ENCODE measurements at places on chromosomes 5 and 9. TPM values are rescaled to one million over a fixed set of nuclear protein-coding genes. Genes with fewer than 3 reads are reported as not detected.

MLLT3 gene
- total RNA-seq: 25.5 TPM

- no peak overlapping the region for H3K27ac ChIP-seq
- no peak overlapping the region for H3K4me3 ChIP-seq
- no peaks in the 10 kb centered on the region for H3K4me1 ChIP-seq
- peaks cover 83% of the 10 kb centered on the region for H3K36me3 ChIP-seq
- no peaks in the 10 kb centered on the region for H3K27me3 ChIP-seq
Observed at GRCh38 chr5:150044329-150044681, 42.0 kb downstream of the CSF1R start.

GRCh38 chr5:72108202-72109061 is 1.2 kb downstream of the MAP1B start:
- DNase-seq: peak; percentile 39
- H3K4me3 ChIP-seq: no peak overlapping the region
- no peak overlapping the region for H3K27ac ChIP-seq
- H3K36me3 ChIP-seq: no peaks in the 10 kb centered on the region
- peaks cover 24% of the 10 kb centered on the region for H3K4me1 ChIP-seq
- peaks cover 4% of the 10 kb centered on the region for H3K27me3 ChIP-seq

DNA sequence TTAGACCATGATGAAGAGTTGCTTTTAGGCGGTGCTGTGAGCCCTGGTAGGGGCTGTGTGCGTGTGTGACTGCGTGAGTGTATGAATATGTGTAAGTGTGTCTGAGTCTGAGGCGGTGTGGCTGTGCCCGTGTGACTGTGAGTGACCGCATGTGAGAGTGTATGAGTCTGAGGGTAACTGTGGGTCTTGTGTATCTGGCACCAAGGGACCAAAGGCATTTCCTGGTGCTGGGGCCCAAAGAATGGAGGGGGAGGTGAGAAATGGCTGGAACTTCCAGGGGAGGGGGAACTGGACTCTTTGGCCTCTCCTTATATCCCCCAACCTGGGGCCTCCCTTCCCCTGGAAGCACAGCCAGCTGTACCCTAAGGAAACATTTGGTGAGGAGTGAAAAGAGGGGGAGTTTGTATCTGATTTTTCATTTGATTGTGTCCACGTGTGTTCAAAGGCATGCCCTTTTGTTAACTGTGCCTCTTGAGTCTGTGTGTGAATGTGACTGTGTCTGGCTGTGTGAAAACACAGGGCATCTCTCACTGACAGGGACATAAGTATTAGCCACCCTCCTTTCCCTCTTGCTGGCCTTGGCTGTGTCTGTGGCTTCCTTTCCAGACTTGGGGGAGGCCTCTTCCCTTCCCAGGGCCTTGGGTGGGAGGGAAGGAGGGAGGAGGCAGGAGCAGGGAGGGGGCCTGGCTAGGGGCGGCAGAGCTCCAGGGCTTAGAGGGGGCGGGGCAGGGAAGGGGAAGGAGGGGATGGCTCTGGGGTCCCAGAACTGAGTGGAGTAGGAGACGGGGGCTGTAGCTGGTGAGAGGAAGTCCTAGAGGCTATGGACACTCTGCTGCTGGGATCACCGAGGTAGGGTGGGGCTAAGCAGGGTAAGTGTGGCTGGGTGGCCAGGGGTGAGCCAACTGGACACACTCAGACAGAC is 1.4 kb downstream of the IL11RA start:
- DNase-seq: no peak
- H3K4me3 ChIP-seq: no peak overlapping the region
- H3K27ac ChIP-seq: peak overlapping the region; percentile 8
- H3K36me3 ChIP-seq: peaks cover 14% of the 10 kb centered on the region
- peaks cover 57% of the 10 kb centered on the region for H3K4me1 ChIP-seq
- H3K27me3 ChIP-seq: no peaks in the 10 kb centered on the region

DNA sequence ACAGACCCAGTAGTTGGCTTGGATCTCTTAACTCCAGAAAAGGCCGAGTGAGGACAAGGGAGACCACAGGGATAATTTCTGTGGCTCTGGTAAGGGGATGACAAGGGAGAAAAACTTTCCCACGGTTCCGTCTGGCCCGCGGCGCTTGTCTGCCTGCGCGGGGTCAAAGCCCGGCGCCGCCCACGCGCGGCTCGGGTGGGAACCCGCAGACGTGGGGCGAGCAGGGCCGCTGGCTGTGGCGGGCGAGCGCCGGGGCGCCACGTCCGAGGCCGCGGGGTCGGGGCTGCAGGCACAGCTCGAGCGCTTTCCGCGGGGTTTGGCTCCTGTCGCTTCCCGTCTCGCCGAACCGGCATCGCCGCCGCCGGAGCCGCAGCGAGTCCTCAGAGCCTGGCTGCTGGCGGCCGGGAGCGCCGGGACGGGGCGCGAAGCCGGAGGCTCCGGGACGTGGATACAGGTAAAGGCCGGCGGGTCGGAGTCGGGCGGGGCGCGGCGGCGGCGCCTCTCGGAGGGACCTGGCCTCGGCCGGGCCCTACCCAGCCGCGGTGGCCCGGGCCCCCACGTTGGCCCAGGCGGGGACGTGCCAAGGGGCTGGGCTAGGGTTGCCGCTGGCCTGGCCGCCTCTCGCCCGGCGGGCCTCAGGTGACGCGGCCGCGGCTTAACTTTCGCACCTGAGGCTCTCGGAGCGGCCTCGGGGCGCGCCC is at the start of gene RNF180:
RNF180 (plus strand) TSS at position 344 of the 701 bp plus-strand sequence. CDS start 34,965 bp downstream, outside the sequence.
- no peaks in the 10 kb centered on the region for H3K27me3 ChIP-seq
- H3K27ac ChIP-seq: peak within 1 kb of the TSS; percentile 61
- H3K36me3 ChIP-seq: no peaks in the 10 kb centered on the region

- no peak overlapping the region for H3K4me3 ChIP-seq
- H3K27ac ChIP-seq: no peak overlapping the region
- H3K36me3 ChIP-seq: no peaks in the 10 kb centered on the region
- H3K27me3 ChIP-seq: no peaks in the 10 kb centered on the region
- no peaks in the 10 kb centered on the region for H3K4me1 ChIP-seq
Observed at GRCh38 chr9:83342731-83343130, 195.5 kb downstream of the FRMD3 start.

DND1 gene
- total RNA-seq: 0.92 TPM

MYOT gene
- total RNA-seq: 1.3 TPM

DNA sequence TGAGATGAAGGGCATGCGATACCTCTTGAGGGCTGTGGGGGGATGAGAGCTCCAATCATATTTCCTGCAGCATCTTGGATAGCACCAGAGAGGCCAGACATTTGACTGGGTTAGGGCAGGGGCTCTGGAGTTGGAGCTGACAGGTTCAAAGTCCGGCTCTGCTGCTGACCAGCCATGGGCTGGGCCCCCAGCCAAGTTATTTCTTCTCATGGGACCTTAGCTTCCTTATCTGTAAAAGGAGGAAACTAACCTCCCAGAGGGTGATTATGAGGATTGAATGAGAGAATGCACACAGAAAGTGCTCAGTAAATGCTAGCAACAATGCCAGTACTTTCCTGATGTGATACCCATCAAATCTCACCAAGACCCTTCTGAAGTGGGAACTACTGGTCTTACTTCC is 65.2 kb upstream of the SLC25A51 start:
- H3K36me3 ChIP-seq: peaks cover 17% of the 10 kb centered on the region
- H3K27me3 ChIP-seq: no peaks in the 10 kb centered on the region
- peak; percentile 58 for DNase-seq

PTGS1 gene
- total RNA-seq: 5.3 TPM

- H3K27ac ChIP-seq: no peak overlapping the region
- peaks cover 4% of the 10 kb centered on the region for H3K4me1 ChIP-seq
- H3K36me3 ChIP-seq: no peaks in the 10 kb centered on the region
- H3K4me3 ChIP-seq: no peak overlapping the region
Observed at GRCh38 chr5:173872957-173873305, 15.2 kb upstream of the CPEB4 start.

- H3K27me3 ChIP-seq: no peaks in the 10 kb centered on the region
- H3K27ac ChIP-seq: no peak overlapping the region
- peaks cover 43% of the 10 kb centered on the region for H3K4me1 ChIP-seq
- H3K36me3 ChIP-seq: no peaks in the 10 kb centered on the region
- no peak for DNase-seq
- H3K4me3 ChIP-seq: no peak overlapping the region
Observed at GRCh38 chr5:96114736-96115135, 153.1 kb upstream of the ELL2 start.

GRCh38 chr9:21121595-21122251 is 19.9 kb downstream of the IFNW1 start:
- DNase-seq: no peak
- H3K4me1 ChIP-seq: no peaks in the 10 kb centered on the region
- no peak overlapping the region for H3K4me3 ChIP-seq

IL4 gene
- total RNA-seq: not detected

GABBR2 gene
- 0.08 TPM for total RNA-seq

DNA sequence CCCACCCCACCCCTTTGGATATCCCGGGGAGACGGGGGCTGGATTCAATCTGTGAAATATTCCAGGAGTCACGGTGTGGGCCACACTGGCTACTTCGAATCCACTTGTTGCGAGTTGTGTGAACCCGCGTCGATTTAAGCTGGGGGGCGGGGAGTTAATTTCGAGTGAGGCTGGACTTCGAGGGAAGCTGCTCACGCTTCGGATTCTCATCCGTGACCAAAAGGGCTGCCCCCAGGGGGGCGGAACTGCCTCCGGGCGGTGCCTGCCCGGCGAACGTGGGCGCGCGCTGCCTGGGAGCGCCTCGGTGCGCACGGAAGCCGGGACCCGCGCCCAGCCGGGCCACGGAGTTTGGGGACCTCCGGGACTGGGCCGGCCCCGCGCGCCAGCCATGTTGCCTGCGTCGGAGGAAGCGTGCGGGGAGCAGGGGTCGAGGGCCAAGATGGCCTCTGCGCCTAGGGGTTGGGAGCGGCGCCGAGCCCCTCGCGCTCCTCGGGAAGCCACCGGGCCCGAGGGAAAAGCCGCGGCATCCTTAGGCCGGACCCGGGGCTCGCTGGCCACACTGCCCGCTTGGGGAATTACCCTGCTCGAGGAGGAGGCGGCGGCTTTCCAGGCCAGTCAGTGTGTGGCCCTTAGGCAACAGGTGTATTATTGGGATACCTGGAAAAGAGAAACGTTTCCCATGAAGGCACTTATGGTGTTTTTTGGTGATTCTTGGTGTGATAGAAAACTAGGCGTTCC is 975 bp downstream of the OCLN start:
- H3K36me3 ChIP-seq: no peaks in the 10 kb centered on the region
- peaks cover 37% of the 10 kb centered on the region for H3K4me1 ChIP-seq
- H3K27me3 ChIP-seq: no peaks in the 10 kb centered on the region
- DNase-seq: peak; percentile 52
- peak overlapping the region; percentile 100 for H3K27ac ChIP-seq

DNA sequence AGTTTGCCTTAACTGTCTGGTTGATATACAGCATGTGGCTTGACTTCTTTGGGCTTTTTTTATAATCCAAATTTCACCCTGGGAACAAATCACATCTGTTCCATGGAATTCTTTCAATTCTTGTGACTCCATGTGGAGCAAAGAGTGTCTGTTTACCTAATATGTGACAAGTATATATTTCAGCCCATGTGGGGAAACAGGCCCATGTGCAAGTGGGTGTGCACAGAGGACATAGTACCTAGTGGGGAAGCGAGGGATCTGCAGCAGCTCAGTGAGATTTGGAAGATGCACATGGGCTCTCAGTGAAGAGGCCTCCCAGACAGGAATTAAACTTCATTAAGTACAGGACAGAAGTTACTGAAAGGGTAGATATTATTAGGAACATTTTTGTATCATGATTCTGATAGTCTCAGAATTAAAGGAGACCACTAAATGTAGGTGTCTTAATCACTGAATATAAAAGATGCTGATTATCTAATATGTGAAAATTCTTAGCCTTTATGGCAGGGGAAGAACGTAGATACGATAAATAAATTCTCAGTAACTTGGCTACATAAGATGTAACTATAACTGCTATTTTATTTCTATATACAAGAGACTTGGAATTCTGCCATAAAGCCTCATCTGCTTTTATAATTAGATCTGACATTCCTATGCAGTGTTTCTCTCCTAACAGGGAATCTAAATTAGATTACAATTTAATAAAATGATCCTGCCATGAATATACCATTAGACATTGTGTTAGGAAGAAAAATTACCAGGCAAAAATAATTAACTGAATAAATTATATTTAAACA is 181.2 kb downstream of the SLC12A2 start:
- H3K4me3 ChIP-seq: no peak overlapping the region
- H3K36me3 ChIP-seq: no peaks in the 10 kb centered on the region
- no peak for DNase-seq
- no peaks in the 10 kb centered on the region for H3K27me3 ChIP-seq
- no peak overlapping the region for H3K27ac ChIP-seq
- no peaks in the 10 kb centered on the region for H3K4me1 ChIP-seq

DNA sequence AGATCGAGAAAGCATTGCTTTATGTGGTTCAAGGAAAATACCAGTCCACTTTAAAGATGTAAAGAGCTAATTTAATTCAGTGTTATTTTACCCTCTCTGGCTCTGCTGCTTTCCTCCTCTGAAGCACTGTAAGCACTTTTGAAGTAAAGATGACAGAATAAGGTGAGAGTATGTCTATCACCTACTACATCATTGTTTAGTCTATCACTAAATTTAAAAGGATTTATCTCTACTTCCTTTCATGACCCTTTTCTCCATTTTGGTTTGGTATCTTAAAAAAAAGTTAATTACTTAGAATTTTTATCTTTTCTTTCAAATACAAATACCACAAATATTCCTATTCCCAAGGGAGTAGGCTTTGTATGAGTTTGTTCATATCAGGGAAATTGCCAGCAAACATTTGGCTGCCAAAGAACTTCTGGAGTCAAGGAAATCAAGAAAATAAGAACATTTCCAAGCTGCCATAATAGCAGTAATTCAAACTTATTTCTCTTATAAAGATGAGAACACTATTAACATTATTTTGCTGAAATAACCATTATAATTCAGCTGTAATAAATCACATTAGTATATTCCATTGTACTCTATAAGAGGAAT is 77.8 kb downstream of the SLC38A9 start:
- DNase-seq: no peak
- H3K36me3 ChIP-seq: no peaks in the 10 kb centered on the region
- H3K4me1 ChIP-seq: peaks cover 25% of the 10 kb centered on the region
- H3K4me3 ChIP-seq: no peak overlapping the region

DNA sequence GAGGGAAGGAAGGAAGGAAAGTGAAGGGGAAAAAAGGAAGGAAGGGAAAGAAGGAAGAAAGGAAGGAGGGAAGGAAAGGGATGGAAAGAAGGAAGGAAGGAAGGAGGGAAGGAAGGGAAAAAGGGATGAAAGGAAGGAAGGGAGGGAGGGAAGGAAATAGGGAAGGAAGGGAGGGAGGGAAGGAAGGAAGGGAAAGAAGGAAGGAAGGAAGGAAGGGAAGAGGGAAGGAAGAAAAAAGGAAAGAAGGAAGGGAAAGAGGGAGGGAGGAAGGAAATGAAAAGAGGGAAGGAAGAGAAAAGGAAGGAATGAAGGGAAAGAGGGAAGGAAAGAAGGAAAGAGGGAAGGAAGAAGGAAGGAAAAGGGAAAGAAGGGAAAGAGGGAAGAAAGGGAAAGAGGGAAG is 136.9 kb downstream of the BARX1 start:
- H3K36me3 ChIP-seq: no peaks in the 10 kb centered on the region
- no peak overlapping the region for H3K4me3 ChIP-seq
- DNase-seq: no peak
- H3K4me1 ChIP-seq: no peaks in the 10 kb centered on the region
- no peaks in the 10 kb centered on the region for H3K27me3 ChIP-seq
- no peak overlapping the region for H3K27ac ChIP-seq

LCP2 gene
- total RNA-seq: 7.3 TPM

- H3K4me3 ChIP-seq: no peak overlapping the region
- H3K36me3 ChIP-seq: no peaks in the 10 kb centered on the region
- no peak for DNase-seq
- no peaks in the 10 kb centered on the region for H3K27me3 ChIP-seq
- no peaks in the 10 kb centered on the region for H3K4me1 ChIP-seq
Observed at GRCh38 chr5:5209510-5210286, 69.6 kb downstream of the ADAMTS16 start.

All from liver (tissue), 10 donors.